ENCODE measurements at places on chromosomes 16 and 17. TPM values are rescaled to one million over a fixed set of nuclear protein-coding genes. Genes with fewer than 3 reads are reported as not detected.
A peak's percentile ranks its signal among the peaks of the same experiment; 100 is the strongest.

DNA sequence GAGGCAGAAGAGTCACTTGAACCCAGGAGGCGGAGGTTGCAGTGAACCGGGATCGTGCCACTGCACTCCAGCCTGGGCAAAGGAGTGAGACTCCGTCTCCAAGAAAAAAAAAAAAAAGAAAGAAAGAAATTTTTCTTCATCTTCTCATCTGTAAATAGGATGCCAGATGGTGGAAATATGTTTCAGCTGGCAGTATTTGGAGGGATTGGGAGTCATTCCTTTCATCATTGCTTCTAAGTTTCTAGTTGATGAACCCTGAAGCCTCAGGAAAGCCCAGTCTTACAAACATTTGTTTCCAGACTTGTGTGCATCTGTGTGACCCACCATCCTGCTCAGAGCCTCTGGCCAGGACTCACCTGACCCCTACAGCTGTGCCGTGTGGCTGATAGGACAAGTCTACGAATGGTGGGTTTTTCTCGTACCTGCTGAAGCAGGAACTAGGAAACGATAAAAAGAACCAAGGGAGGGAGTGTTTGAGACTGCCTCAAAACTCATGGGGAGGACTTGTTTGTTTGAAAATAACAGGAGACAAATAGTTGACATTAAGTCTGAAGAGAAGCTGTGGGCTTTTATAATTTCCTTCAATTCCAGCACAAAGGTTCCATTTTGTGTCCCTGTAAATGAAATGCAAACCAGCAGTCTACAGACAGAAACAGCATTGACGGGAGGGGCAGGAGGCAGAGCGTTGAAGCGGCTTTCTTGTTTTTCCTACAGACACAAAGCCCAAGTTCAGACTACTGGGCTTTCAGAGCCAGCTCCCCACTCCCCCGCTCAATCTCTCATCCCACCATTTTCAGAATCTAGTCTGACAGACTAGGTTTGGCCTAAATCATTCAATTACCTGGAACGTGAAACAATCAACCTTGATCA is 24.9 kb downstream of the CDRT4 start:
- DNase-seq = no peak

Gene CCL5
- 0.29 TPM for total RNA-seq

- DNase-seq = no peak
Measured at GRCh38 chr16:26672206-26672605, 394.5 kb upstream of the C16orf82 start.

- DNase-seq = no peak
Measured at GRCh38 chr16:88617268-88618031, 20.9 kb upstream of the IL17C start.

DNA sequence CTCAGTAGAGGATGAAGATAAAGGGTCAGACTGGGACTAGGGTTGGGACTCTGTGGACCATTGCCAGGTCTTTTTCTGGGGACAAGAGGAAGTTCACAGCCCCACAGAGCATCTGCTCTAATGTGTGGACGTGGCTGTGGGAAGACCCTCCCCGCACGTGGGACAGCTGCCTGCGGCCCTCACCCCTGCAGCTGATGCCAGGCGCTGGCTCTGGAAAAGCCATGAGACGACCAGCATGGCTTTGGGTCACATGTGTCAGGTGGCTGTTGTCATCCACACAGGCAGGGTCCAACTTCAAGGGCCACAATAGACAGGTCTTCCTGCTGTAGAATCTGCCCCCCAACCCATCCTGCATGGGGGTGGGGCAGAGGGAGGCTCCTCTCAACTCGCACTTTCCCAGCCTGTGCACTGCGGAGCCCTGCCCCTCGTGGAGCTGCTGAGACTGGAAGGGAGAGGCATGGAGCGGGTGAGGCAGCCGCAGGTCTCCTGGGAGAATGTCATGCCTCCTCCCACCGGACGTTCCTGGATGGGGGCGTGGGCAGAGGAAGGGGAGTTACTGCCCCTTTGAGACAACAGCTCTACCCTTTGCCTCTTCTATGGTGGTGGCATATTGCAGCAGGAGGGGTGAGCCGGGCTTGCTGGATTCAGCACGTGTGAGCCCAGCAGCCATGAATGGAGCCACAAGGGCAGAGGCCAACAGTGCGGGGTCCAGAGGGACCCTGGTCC is 53.4 kb downstream of the PIMREG start:
- no peak for DNase-seq

DNA sequence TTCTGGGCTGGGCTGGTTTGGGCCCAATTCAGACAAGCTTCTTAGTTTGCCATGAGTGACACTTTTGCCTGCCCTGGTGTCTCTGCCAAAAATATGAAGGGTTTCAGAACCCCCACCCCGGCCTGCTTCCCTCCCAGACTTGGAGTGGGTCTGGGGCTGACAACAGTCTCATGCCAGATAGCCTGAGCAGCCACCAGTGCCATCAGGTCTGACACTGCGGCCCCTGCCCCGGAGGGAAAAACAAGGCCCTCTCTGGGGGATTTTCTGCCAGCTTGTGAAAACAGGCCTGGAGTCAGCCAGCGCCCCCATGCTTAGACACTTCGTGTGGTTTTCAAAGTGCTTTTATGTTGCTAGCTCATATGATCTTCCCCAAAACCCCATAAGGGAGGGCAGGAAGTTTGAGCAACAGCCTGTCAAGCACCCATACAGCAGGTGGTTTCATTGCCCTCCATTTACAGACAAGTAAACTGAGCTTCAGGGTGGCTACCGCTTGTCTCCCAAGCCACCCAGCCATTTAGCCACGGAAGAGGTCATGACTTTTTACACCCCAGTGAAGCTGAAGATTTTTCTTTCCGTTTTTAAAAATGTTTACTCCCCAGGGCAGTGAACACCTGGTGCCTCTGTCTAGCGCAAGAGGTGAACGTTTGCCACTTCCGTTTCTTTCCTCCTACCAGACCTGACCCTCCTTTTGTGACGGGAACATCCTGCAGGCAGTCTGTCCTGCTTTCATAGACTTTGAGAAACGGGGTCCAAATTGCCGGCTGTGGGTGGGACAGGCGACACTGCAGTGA is 300.6 kb downstream of the SEC14L1 start:
- no peak for DNase-seq

Gene STAT5B
- 156 TPM for total RNA-seq

- peak; percentile 98 for DNase-seq
Measured at GRCh38 chr17:7583253-7584109, at the start of gene MPDU1. TSS of gene MPDU1 (plus strand) at chr17:7583852. CDS start at chr17:7583863, 11 bp downstream.

DNA sequence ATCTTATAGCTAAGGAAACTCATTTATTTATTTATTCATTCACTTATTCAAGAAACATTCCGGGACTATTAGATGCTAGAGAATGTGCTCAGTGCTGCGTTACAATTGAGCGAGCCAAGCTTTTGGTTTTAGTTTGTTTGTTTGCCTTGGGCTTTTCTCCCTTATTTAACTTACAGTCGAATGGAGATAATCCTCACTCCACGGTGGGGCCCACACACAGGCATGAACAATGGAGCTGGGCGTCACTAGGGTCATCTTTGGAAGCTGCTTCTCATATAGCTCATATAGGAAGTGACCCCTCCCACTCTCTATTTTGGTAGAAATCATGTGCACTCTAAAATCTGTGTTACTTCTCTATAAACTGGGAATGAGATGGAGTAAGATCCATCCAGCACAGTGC is 210.0 kb downstream of the TMEM114 start:
- no peak for DNase-seq

GRCh38 chr17:18148586-18148985 is 35.0 kb upstream of the ALKBH5 start:
- no peak for DNase-seq

Gene TXNDC17
- 2.8 TPM for total RNA-seq

- DNase-seq = no peak
Measured at GRCh38 chr17:18109935-18110485, 1.5 kb downstream of the MYO15A start.

Gene MAFG
- total RNA-seq = 10.9 TPM

GRCh38 chr16:55832773-55833691 is at the start of gene CES1:
TSS of gene CES1 (minus strand) at chr16:55833096. CDS start at chr16:55833055, 41 bp downstream.
- no peak for DNase-seq

DNA sequence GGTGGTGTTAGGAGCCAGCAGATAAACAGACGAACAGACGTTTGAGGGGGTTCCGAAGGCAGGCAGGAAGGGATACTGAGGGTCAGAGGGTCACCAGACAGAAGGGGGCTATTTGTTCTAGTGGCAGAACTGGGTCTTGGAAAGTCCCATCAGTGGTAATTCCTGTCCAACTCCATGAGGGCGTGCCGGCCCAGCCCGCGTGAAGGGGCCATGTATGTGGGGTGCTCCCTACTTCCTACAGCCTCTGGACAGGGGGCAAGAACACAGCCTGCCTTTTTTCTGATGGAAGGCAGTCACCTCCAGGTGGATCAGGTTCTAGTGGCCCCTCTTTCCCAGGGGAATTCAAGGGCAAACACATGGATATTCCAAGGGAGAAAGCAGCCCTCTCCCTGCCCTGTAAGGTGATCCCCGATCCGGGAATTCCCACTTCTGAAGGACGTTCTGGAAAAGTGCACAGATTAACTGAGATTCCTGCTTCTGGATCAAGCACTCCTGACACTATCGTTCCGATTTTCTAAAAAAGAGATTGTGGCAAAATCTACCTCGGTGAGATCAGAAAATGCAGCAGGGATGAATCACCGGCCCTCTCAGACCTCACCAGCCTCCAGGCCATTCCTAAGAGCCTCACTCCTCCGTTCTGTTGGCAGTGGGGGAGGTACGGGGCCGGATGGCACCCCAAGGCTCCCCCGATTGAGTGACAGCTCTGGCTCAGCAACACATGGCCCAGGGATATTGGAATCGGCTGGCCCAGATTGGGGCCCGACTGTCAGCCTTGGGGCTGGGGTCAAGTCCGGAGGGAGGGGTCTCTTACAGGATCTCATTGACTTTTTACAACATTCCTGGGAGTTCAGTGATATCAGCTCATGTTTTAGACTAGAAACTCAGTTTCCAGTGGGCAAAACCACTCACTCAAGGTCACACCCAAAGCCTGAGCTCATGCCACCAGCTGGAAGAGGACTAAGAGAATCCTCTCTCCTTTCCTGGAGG is 12.4 kb downstream of the STX1B start:
- peak; percentile 67 for DNase-seq

DNA sequence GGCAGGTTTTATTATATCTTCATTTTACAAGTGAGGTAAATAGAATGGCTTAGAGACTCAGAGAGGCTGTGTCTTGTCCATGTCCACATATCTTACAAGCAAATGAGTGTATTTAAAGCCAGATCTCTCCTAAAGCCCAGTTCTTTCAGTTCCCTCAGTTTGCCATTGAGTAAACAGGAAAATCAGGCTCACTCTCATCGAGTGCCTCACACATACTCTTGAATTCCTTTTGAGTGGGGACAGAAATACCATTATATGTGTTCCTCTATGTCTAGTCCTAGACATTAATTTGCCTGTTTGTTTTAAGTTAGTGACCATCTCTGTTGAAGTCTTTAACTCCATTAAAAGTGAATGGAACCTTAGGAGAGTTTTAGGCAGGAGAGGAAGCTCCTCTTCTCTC is 40.1 kb downstream of the BPTF start:
- DNase-seq = no peak

DNA sequence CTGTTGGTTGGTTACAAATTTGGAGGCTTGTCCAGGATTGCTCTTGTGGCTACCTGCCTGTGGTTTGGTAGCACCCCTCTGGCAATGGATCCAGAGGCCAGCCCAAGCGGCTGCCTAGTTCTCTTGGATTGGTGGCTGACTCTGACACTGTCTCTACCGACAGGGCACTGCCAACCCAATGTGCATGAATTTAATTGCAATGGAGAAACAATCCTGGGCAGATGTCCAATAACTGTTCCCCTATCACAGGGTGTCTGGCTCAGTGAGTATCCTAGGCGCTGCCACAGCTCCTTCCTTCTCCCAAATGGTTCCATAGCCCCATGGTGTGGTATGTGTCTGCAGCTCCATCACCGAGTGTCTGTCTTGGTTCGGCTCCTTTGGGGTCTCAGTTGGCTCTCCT is 19.5 kb downstream of the N4BP1 start:
- DNase-seq = no peak

Data from uterus (tissue), 4 donors.